Activated CD4-positive, alpha-beta memory T cell treated with anti-CD3 and anti-CD28 coated beads for 36 hours (primary cell): ENCODE measurements at places on chromosomes 11 and 22. TPM values are rescaled to one million over a fixed set of nuclear protein-coding genes. Genes with fewer than 3 reads are reported as not detected.
A peak's percentile ranks its signal among the peaks of the same experiment; 100 is the strongest.

E2F8 gene
- 16.5 TPM for total RNA-seq

DNA sequence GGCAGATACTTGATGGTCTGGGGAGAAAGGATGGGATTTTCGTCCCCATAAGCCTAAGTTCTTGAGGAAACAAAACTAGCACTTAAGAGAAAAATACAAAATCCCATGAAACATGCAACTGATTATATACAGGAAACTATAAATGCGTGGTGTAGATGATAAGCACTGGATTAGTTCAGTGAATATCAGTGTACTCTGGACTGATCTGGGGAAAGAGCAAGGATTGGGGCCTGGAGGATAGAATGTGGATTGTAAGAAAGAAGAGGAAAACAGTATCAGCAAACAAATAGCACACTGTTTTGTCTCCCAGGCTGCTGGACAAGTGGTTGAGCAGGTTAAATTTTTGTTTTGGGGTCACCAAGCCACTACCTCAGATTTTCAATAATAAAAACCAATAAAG, 49.8 kb downstream of the DCUN1D5 start:
- DNase-seq: no peak

DNA sequence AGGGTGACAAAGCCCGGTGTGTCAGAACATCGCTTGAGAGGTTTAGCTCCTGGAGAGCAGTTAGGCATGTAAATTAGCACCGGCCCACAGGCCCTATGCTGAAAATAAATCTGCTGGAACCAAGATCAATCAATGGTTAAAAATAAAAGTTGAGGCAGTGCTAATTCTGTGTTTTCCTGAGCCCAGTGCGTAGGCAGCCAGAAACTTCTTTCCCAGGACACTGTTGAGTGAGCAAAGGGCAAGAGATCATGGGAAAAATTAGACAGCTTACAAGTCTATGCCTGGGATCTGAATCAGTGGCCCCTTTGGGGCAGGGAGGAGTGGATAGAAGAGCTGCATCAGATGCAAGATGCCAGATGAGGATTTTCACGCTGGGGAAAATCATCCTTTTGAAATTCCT, 539.2 kb downstream of the BUD13 start:
- DNase-seq: no peak

NEFH gene
- total RNA-seq: 4.1 TPM

DNA sequence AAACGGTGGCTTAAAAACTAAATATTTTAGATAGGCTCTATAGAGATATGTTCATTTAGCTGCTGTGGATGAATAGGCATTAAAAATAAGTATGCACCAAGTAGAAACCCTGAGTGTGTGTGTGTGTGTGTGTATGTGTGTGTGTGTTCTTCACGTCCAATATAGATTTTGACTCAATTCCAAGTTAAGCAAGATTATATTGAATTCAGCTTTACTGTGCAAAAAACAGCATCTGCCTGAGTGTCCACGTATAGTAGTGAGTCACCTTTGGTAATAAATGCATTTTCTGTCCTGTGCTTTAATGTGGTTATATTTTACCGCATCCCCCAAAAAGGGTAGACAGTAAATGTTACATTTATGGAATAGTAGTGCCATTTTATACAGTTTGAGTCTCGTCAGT, 71.2 kb downstream of the PDHX start:
- DNase-seq: no peak

GRCh38 chr22:31567196-31567595, 70.9 kb downstream of the SFI1 start:
- DNase-seq: no peak

DNA sequence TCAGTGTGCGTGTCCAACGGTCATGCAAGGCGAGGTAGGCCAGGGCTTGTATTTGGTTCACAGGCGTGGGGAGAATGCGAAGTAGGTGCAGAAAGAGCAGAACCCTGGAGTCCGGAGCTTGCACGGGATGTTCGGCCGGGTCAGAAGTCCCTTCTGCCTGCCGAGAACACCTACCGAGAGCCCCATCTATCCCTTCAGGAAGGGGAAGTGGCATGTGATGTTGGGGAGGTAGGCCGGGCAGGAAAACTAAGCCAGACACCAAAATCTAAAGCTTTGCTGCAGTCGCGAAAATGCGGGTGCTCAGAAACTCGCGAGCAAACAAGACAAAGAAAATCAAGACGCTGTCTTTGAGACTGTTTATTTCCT, 435 bp upstream of the TAF6L start:
- peak; percentile 34 for DNase-seq

DNA sequence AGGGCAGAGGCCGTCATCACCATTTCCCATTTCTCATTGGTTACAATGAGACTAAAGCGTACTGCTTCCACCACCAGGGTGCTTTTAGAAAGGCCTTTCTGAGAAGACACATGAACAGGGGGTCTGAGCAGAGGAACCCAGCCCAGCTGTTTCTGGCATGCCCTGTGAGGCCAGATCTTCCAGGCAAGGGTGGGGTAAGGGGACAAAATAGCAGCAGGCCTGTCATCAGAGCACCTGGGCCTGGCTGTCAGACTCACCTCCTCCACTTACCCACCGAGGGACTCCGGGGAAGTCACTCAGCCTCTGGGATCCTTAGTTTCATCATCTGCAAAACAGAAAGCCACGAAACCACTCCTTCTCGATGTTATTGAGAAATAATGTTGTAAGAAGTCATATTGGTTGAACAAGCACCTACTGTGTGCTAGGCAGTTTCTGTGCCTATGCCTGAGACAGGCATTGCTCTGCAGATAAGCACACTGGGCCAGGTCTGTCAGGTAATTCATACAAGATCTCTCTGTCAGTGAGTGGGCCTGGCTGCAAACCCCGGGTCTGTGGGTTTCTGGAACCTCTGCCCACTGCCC, 8.8 kb upstream of the WNT11 start:
- no peak for DNase-seq

DNA sequence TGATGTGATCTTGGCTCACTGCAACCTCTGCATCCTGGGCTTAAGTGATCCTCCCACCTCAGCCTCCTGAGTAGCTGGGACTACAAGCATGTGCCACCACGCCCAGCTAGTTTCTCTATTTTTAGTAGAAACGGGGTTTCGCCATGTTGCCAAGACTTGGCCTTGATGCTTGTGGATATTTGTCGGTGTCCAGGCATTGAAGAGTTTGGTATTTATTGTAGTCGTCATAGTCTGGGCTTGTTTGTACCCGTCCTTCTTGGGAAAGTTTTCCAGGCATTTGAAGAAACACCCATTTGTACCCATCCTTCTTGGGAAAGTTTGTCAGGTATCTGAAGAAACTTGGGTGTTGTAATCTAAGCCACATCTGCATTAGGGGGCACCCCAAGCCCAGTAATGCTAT, 28.7 kb downstream of the FCHSD2 start:
- DNase-seq: no peak

- peak; percentile 9 for DNase-seq
Measured at GRCh38 chr11:78961937-78962701, 387.5 kb upstream of the NARS2 start.

TP53AIP1 gene
- not detected for total RNA-seq

GRCh38 chr22:31055117-31055634, 25.9 kb upstream of the SMTN start:
- no peak for DNase-seq

DNA sequence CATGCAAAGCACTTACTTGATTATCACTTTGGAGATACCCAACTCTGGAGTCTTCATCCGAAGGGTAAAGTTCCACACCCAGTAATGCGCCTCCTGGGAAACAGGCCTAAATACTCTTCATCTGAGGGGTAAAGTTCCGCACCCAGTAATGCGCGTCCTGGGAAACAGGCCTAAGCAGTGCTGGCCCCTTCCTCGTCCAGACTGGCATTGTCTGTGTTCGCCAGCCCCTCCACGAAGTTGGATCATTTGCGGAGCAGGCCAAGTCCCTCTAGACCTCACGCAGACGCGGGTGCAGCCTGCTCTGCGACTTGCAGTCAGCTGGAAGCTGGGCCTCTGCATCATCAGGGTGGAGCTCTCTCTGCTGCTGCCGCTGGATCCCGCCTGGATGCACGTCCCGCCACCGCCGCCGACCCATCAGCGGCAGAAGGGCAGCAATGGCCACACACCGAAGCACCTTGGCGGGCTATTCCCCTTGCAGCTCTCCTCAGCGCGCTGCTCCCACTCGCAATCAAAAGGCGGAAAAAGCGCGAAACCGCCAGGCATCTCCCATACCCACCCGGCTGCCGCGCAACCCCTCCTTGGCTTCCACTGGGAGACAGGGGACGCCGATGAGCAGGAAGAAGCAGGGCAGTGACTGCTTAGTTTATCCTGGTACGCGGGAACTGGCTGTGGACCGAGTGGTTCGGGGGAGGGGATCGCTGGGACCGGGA, 34.1 kb upstream of the GLYATL1 start:
- DNase-seq: no peak

DNA sequence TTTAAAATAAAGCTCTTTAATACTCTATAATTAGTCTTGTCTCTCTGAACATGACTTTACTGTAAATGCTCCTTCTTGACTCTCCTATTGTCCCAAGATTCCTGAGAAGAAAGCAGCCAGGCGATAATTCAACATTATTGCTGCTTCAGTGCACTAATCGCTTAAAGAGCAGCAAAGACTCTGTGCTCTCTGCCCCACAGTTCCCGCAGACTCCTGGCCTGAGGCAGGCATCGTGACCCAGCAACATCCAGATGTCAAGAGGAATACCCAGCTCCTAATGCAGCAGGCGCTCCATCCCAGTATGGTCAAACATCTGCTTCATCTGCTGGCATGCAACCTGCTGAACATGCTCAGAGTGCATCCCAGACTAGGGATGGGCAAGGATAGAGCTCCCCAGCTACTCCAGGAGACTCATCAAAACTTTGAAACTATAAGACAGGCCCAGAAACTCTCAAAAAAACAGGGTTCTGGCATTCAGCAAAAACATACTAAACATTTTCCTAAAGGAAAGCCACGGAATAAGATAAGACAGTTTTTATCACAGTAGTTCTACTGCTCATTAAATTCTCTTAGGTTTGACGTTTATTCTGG, 270.0 kb downstream of the SOX6 start:
- DNase-seq: no peak

GLB1L2 gene
- 3.8 TPM for total RNA-seq

- no peak for DNase-seq
Measured at GRCh38 chr11:73559743-73560142, 38.2 kb downstream of the FAM168A start.

DNA sequence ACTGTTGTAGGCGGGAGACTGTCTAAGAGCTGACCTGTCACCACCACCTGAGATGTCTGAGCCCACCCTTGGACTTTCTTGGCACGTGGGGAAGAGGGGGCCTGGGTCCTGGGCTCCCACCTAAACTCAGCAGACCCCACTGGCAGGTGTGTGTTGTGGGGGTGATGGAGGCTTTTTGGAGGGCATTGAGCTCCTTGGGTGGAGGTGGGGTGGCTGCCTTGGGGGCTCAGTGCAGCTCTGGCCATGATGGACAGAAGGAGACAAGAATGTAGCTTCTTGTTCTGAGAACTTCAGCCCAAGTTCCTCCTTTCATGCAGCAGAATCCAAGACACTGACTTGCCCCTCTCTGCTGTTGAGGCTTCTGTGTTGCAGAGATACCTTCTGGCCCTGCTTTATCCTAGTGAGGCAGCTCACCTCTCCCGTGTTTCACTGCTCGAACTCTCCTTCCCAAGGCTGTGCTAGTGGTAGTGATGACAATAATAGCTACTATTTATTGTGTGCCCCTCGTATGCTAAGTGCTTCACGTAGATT, 116.6 kb upstream of the OR4B1 start:
- no peak for DNase-seq

OR51E2 gene
- total RNA-seq: not detected

MMP26 gene
- not detected for total RNA-seq

ARHGAP42 gene
- total RNA-seq: not detected

DNA sequence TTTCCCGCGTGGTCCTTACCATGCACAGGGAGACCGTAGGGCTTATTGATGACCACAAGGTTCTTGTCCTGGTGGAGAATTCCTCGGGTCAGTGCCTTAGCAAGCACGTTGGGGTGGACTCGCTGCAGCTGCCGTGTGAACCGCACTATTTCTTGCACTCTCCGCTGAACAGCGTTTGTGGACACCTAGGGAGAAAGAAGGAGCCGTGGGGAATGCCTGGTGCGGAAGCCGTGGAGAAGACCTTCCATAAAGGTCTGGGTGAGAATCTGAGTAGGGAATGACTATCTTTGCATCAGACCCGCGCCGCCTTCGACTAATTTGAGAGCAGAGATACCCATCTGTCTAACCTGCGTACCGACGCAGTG, 597 bp downstream of the RPUSD4 start:
- DNase-seq: peak; percentile 12

ZFPL1 gene
- total RNA-seq: 31.3 TPM
